ENCODE measurements at places on chromosomes 2 and 18.

DNA sequence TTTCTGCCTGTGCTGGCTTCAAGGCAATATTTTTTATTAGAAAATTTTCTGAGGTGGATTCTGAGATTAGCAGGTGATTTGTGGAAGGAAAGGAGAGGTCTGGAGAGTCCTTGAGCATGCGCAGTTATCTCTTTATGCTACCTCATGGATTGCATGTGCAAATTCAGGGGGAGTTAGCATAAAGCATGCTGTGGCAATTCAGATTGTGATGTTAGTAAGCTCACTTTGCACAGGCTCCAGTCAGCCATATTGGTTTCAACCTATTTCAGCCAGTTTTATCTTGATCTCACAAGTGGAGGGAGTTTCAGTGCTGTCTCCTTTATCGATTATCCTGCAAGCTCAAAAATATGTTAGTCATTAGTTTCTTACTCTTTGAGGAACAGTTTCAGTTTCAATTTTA is 2012.3 kb upstream of the PIK3C3 start:
- DNase-seq = no peak

- no peak for DNase-seq
Observed at GRCh38 chr2:232892843-232893242, 22.8 kb downstream of the SNORC start.

- DNase-seq = no peak
Observed at GRCh38 chr2:46200861-46201605, 96.2 kb upstream of the EPAS1 start.

GRCh38 chr2:213227458-213227857 is 56.8 kb upstream of the SPAG16 start:
- DNase-seq = no peak

DNA sequence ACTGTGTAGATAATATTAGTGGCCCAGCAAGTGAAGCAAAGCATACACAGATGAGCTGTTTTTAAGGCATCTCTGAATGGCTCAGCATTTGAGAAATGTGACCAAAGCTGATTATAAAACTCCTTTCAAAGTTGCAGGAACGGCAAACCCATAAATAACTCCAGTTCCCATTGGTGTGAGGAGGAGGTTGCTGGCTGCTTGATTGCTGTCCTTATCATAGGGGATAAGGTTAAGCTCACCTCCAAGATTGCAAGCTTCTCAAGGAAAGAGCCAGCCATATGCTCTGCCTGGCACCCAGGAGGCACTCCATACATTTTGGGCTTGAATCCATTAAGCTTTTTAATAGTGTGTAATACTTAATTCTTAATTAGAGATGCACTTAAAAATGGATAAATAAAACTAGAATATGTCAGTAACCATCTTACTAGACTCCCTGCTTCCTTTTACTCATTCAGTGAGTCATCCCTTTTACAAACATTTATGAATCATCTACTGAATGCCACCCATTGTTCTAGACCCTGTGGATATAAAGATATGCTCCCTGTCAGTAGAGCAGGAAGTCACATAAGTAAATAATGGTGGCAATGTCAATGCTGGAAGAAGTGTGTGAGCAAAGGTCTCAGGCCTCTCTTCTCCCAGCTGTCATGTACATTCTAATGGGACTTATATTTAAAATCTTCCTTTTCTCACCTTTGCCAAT is 99.3 kb downstream of the SPATS2L start:
- no peak for DNase-seq

GRCh38 chr18:48139431-48140347 is 209.2 kb upstream of the SMAD2 start:
- no peak for DNase-seq

- DNase-seq = no peak
Observed at GRCh38 chr2:240958366-240959213, 39.8 kb upstream of the SNED1 start.

DNA sequence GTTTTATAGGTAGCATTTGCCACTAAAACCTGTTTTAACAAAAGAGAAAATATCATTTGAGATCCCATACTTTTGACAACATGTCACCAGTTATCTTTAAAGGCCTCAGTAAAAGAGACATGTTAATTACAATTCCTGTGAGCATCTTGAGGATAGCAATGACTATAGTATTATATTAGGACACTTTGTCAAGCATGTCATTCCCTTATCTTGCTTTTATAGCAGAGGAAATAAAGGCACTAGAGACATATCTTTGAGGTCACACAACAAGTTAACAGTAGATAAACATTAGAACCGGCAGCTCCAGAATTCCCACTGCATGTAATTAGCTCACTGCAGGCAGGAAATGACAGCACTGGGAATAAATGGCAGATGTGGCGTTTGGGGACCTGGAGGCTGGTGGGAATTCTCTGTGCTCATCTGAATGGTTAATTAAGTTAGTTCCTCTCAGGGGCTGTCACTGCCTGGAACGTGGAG is 25.9 kb downstream of the LYPD6B start:
- no peak for DNase-seq

- no peak for DNase-seq
Observed at GRCh38 chr18:33184958-33185357, 255.6 kb downstream of the CCDC178 start.

- DNase-seq = no peak
Observed at GRCh38 chr2:134676960-134677359, 41.8 kb downstream of the TMEM163 start.

- no peak for DNase-seq
Observed at GRCh38 chr2:128145651-128146050, 54.7 kb downstream of the UGGT1 start.

- DNase-seq = no peak
Observed at GRCh38 chr2:68645523-68645922, 2.1 kb downstream of the PROKR1 start.

GRCh38 chr2:105935063-105935462 is 190.4 kb downstream of the NCK2 start:
- DNase-seq = no peak

DNA sequence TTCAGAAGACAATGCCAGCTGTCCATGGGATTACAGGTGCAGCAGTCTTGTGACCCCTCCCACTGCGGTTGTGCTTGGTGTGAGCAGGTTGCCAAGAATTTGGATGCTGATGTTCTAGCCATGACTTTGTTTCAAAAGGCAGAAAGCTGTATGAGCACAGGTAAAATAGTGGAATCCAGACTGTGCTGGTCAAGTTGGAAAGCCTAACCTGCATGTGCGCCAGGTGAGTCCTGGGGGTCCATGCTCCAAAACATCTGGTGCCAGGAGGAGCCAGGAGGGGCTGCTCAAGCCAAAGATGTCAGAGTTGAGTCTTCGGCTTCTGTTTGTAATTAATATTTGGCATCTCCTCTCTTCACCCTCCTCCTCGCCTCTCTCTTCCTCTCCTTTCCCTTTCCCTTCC is 330.1 kb downstream of the MYCN start:
- no peak for DNase-seq

DNA sequence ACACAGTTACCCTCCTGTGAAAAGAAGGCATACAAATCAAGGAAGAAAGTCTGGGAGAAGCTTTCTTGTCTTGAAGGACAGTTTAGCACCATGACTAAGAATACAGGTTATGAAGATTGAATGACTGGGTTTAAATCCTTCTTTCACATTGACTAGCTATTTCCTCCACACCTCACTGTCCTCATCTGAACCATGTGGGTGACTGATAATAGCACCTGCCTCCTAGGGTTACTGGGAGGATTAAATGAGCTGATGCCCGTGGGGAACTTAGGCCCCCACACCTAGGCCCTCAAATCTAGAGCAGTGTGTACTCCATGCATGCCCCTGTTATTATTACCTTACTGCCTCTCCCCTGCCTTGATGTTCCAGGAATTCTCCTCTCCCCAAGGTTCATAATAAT is 202.9 kb downstream of the FBXO15 start:
- DNase-seq = no peak

GRCh38 chr2:150165442-150165841 is 322.0 kb downstream of the RND3 start:
- DNase-seq = no peak

- DNase-seq = no peak
Observed at GRCh38 chr2:231452799-231453508, 11.3 kb downstream of the NCL start.

- no peak for DNase-seq
Observed at GRCh38 chr2:46984040-46984439, 68.4 kb upstream of the MCFD2 start.

GRCh38 chr2:221600388-221600787 is 28.3 kb upstream of the EPHA4 start:
- DNase-seq = no peak

- no peak for DNase-seq
Observed at GRCh38 chr18:57621246-57621604, 411 bp downstream of the NARS1 start.

- DNase-seq = no peak
Observed at GRCh38 chr2:232030229-232030628, 68.7 kb downstream of the DIS3L2 start.

- DNase-seq = no peak
Observed at GRCh38 chr2:234967870-234968208, 16.0 kb downstream of the SH3BP4 start.

- no peak for DNase-seq
Observed at GRCh38 chr18:74331404-74331803, 15.8 kb downstream of the C18orf63 start.

GRCh38 chr18:37243741-37244140 is 321.9 kb downstream of the CELF4 start:
- DNase-seq = no peak

DNA sequence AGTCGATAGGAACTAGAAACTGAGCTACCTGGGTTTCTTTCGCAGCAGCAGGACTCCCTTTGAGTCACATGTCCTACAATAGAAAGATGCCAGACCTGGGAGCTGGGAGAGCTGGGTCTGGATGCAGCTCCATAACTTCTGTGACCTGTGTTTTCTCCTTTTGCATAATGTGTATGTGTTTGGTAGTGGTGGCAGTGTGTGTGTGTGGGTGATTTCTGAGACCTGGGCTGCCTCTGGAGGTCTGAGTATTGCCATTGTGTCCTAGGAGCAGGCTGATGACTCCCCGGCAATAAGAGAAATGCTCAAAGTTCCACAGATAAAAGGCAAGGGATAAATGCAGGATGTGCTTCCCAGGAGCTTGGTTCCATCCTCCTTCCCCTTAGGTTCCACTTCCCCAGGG is 6.4 kb downstream of the WNT10A start:
- no peak for DNase-seq

GRCh38 chr18:79760881-79761280 is 36.9 kb upstream of the KCNG2 start:
- no peak for DNase-seq

- DNase-seq = no peak
Observed at GRCh38 chr18:41576643-41577042, 378.4 kb upstream of the PIK3C3 start.

GRCh38 chr18:2903006-2903405 is 56.2 kb downstream of the EMILIN2 start:
- no peak for DNase-seq

DNA sequence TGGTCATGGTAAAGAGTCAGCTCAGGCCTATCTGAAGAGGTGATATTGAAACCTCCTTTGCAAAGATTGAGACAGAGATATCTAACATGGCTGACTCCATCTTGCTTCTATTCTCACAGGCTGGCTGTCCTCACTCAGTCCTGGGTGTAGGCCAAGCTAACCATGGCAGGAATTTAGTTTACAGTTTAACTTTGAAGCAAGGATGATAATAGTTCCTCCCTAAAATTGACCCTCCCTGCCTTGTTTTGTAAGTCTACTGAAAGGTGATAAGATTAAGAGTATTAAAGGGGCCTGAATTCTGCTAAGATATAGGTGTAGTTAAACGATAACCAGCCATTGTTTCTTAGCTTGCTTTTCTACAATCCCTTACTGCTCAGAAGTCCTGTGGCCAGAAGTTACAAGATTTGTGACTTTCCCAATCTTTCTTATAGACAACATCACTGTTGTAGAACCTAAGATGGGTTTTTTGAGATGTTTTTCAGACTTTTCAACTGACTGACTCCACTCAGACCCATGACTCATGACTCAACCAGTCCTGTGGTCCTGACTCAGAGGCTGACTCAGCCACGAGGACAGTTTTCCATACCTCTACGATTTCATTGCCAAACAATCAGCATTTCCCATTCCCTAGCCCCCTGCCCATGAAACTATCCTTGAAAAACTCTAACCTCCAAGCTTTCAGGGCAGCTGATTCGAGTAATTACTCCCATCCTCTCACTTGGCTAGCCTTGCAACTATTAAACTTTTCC is 195.7 kb upstream of the SESTD1 start:
- DNase-seq = no peak

DNA sequence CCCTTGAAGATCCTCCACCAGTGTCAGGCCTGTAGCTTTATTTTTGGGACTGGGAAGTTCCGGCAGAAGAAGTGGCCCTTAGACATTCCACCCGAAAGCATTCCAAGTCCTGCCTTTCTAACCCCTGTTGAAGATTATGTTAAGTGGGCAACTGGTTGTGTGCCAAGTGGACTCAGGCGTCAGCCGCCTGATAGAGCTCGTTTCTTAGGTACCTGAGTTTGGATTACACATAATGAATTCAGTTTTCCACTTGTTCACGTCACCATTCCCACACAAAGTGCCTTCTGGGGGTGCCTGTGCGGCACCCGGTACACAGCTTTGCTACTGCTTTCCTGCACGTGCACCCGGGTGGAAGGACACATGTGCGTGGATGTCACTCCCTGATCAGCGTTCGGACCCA is 156.5 kb downstream of the PTGR3 start:
- no peak for DNase-seq

DNA sequence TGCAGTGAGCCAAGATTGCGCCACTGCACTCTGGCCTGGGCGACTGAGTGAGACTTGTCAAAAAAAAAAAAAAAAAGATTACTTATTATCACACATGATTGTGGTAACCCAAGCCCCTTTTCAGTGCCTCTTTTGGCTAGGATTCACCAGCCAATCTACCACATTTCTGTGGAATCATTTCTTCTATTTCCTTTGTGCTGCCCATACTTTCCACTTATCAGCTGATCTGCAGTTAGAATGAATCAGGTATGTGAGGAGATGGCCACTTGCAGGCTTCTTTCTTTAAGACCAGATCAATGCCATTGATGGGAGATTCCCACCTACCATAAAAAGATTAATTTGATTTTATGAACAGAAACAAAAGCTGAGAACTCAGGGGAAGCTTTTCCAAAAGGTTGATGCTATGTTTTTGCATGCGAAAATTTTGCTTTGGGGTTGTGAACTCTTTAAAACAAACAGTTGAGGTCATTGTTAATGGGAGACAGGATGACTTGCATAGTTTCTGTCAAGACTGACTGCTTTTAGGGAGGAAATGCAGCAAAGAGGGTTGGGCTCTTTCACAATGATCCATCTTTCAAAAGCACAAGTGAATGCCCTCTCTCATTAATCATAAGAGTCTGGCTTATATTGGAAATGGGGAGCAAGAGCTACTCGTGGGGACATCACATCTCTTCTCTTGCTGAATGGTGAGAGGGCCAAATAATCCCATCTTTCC is 66.9 kb upstream of the CYP26B1 start:
- no peak for DNase-seq

GRCh38 chr18:44246001-44246400 is 434.7 kb upstream of the SETBP1 start:
- no peak for DNase-seq

- DNase-seq = no peak
Observed at GRCh38 chr2:70905443-70906421, 30.0 kb upstream of the ATP6V1B1 start.
